ENCODE measurements at places on chromosomes 11 and 22.

GRCh38 chr22:41920271-41920976 is 5.5 kb upstream of the SHISA8 start:
- no peak for DNase-seq

DNA sequence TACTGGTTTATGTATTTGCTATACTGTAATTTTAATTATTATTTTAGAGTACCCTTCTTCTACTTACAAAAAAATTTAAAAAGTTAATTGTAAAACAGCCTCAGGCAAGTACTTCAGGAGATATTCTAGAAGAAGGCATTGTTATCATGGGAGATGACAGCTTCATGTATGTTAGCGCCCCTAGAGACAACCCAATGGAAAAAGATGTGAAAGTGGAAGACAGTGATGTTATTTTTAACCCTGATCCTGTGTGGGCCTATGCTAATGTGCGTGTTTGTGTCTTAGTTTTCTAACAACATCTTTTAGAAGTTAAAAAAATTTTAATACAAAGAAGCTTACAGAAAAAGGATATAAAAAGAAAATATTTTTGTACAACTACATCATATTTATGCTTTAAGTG is 205.0 kb downstream of the FAM76B start:
- no peak for DNase-seq

- DNase-seq, result no peak
These were observed 23.9 kb upstream of the PANX2 start for GRCh38 chr22:50146439-50147238.

- no peak for DNase-seq
These were observed 20.2 kb downstream of the MYO18B start for GRCh38 chr22:25762147-25762546.

- DNase-seq, result no peak
These were observed 398.9 kb downstream of the ETS1 start for GRCh38 chr11:128188346-128189004.

- DNase-seq, result no peak
These were observed 336.1 kb upstream of the C11orf87 start for GRCh38 chr11:109085708-109086373.
